Right renal cortex interstitium (tissue), 3 donors: ENCODE measurements at places on chromosomes 4 and X. TPM values are rescaled to one million over a fixed set of nuclear protein-coding genes. Genes with fewer than 3 reads are reported as not detected.

DNA sequence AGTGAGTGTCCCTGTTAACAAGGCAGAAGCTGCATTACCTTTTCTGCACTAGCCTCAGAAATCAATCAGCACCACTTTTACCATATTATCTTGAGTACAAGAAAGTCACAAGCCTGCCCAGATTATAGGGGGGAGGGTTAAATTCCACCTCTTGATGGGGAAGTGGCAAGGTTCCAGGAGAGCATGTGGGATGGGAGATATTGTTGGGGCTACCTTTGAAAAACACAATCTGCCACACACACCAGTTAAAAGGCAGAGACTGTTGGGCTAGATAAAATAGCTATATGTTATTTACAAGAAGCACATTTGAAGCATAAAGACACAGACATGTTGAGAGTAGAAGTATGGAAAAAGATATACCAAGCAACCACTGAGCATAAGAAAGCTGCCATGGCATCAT is 6.6 kb upstream of the AVPR2 start:
- DNase-seq, result no peak

DNA sequence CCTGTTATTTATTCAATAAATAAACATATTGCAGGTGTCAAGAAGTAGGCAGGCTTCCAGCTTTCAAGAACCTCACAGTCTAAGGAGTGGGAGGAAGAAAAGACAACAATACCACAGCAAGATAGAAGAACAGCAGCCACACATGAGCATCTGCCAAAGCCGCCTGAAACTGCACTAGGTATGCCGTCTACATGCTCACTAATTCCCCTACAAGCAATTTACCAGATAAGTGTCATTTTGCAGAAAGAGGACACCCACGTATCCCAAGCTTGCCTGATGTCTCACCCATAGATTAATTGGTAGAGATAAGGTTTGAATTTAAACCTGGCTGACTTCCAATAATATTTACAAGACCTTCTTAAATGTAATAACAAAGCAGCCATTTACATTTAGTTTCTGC is 439.4 kb upstream of the CPEB2 start:
- no peak for DNase-seq

PNCK gene
- 4.8 TPM for polyA plus RNA-seq

GRCh38 chr4:125334926-125335325 is 20.2 kb downstream of the FAT4 start:
- no peak for DNase-seq

GRCh38 chrX:91137883-91138282 is 296.8 kb upstream of the PABPC5 start:
- peak; percentile 30 for DNase-seq

- DNase-seq, result no peak
Observed at GRCh38 chrX:118507766-118508165, 12.2 kb downstream of the DOCK11 start.

GRCh38 chr4:40214661-40215418 is 18.0 kb downstream of the RHOH start:
- DNase-seq, result no peak

GRCh38 chrX:110561034-110561433 is 202.4 kb downstream of the RTL9 start:
- no peak for DNase-seq

DNA sequence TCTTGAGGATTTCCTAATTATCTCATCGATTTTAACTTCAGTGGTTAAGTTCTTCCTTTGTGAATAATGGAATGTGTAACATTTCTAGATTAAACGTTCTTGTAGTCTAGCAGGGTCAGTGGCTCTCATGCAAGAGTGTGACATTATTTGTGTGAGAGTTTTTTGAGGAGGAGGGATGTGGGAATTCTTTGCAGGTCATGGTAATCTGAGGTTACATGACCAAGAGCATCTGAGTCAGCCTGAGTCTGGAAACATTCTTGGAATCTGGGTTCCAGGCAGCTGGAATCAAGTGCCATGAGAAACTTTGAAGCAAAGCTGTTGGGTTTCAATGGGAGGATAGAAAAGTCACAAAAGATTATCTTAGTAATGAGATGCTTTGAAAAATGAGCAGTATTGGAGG is 49.5 kb downstream of the GK start:
- DNase-seq, result no peak

DNA sequence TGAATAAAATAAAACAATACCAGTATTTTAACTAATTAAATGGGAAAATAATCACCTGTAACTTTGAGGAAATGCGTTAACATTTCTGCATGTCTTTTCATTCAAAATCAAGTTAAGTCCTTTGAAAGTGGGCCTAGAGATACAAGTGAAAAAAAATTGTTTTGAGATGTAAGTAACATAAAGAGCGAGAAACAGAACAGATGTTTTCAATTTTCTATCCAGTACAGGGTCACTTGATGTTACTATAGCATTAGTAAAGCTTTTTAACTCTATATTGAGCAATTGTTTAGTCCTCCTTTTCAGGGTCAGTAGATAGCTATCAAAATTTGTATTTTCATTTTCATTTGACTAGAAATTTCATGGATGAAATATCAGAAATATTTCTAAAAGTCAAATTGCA is 761.4 kb downstream of the CCSER1 start:
- DNase-seq, result no peak

GRCh38 chr4:160353548-160353947 is 1250.7 kb downstream of the RAPGEF2 start:
- no peak for DNase-seq

- no peak for DNase-seq
Observed at GRCh38 chrX:39115166-39115565, 313.9 kb downstream of the MID1IP1 start.

GRCh38 chr4:27946799-27947198 is 1086.2 kb downstream of the STIM2 start:
- DNase-seq, result no peak

GRCh38 chr4:100690812-100691211 is 173.0 kb upstream of the EMCN start:
- DNase-seq, result no peak

DNA sequence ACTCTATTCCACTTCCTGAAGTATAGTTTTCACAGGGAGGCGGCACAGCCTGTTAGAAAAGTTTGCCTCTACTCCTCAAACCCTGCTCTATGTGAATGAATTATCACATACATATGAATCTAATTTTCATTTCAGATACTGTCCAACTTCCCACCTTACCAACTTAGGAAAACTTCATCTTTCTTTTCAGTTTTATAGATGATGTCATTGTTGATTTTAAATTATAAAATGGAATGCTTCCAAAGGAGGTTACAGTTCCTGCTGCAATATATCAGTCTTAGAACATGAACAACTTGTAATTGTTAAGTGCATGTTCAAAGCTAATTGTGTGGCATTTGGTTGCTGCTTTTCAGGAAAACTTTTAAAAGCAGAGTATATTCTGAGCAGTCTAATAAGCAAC is 92.4 kb downstream of the NEUROG2 start:
- no peak for DNase-seq

GRCh38 chr4:118783887-118784286 is 52.0 kb downstream of the SEC24D start:
- no peak for DNase-seq

SLC34A2 gene
- polyA plus RNA-seq, result 24.1 TPM

PNMA6A gene
- 9.9 TPM for polyA plus RNA-seq

DNA sequence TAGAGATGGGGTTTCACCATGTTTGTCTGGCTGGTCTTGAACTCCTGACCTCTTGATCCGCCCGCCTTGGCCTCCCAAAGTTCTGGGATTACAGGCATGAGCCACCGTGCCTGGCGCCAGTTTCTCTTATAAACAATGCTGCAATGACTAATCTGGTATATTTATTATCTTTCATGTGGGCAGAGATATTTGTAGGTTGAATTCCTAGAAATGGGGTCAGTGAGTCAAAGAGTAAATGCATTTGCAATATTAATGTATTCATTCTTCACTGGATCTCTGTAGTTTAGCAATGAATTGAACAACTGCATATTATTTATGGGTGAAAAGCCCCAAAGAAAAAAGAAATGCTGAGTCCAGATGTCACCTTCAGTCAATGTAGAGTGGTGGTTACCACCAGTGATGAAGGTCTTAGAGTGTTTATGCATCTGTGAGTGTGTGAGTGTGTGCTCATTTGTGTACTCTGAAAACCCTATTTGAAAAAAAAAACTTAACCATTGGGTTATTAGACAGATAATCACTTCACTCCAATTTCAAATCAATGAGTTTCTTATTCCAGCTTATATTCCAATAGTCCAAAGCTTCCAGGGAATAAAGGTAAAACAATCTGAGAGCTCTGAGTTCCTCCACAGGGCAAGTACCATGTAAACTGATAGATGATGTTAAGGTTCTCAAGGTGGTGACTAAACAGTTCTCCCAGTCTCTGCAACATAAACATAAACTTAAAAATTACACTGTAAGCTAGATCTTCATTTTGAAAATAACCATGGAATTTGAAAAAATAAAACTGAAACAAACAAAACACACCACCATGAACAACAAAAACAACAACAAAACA is 22.6 kb upstream of the CD38 start:
- no peak for DNase-seq

GRCh38 chr4:145670422-145670821 is 9.5 kb upstream of the C4orf51 start:
- DNase-seq, result no peak

GPC4 gene
- 23.4 TPM for polyA plus RNA-seq

DNA sequence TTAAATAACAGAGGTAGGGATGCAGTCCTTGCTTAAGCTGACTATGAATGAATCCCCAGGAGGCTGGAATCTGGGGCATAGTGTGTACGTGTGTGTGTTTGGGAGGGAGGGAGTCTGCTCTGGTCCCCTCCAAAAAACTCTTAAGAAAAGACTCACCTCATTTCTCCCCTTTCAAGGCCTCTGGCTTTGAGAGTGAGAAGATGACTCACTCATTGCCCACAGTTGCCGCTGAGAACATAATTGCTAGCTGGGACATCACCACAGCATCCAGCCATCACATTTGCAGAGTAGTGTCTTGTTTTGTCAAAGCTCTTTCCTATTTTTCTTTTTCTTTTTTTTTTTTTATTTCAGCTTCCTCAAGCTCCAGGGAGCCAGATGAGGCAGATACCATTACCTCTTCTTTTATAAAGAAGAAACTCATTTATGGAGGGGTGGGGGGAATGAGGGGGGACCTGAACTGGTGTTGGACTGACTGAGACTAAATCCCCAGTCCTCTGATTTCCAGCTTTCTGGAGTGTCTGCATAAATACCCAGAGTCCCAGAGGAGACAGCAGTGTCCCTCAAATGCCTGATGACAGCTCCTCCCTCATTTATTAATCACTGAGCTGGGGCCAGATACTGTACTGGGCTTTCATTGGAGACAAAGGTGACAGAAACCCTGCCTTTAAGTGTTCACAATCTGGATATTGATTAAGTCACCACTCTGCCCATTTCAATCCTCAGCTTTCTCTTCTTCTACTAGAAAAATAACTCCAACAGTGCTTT is 61.9 kb upstream of the LAS1L start:
- DNase-seq, result no peak

CTBP1 gene
- polyA plus RNA-seq, result 118 TPM

- no peak for DNase-seq
Observed at GRCh38 chrX:37763400-37763799, 16.5 kb upstream of the CYBB start.

DNA sequence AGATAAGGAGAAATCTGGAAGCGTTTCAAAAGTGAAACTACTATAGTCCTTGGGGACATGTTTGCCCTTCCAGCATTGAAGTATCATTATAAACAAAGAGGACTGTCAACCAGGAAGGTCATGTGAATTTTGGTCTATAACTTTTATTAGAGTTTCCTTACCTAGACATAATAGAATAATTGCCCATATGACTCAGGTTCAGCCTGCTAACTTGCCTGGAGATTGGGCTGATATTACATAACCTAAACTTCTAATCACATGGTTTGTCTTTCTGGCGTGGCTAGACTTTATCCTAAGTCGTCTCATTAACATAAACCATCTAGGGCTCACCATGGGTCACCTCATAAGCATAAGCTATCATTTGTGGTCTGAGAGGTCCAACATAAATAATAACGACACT is 775.9 kb downstream of the CENPC start:
- no peak for DNase-seq

DNA sequence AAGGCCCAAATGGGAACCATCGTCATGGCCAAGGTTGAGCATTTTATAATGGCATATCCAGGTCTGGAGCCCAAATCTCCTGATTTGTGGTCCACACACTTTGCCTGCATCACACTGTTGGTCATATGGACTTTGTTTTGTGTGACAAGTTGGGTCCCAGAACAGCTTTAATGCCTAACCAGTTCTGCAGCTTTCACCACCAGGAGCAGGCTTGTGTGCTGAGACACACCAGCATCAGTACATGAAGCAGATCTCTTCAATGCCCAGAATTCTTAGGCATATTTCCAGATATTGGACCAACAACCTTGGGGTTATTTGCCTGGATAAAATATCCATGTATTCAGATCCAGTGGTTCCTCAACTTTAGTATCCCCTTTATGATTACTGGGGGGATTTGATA is 371.3 kb downstream of the FBXW7 start:
- DNase-seq, result no peak

SSX3 gene
- polyA plus RNA-seq, result not detected

GRCh38 chrX:23822397-23822796 is 39.4 kb downstream of the SAT1 start:
- no peak for DNase-seq

ANKRD50 gene
- 40.5 TPM for polyA plus RNA-seq

NHSL2 gene
- polyA plus RNA-seq, result 8.6 TPM

OPRPN gene
- polyA plus RNA-seq, result not detected

ZNF41 gene
- 13.6 TPM for polyA plus RNA-seq

- DNase-seq, result no peak
Observed at GRCh38 chr4:172785613-172786012, 383.0 kb upstream of the GALNT7 start.

TMPRSS11F gene
- not detected for polyA plus RNA-seq

KCNE5 gene
- polyA plus RNA-seq, result 4.9 TPM

DNA sequence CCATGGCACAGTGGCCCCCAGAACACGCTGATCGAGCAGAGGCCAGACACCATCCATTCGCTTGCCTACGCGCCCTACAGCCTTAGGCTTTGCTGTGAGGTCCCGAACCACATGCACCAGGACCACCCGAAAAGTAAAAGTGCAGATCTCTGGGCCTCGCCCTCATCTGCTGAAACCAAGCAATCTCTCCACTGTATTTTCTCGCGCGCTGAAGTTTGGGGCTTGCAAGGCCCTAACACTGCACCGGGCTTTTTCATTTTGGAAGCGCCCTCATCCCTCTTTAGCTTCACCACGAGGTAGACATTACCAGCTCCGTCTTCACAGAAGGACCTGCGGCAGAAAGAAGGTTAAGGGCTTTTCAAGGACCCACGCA is 21.2 kb downstream of the NKX3-2 start:
- DNase-seq, result no peak

MTMR1 gene
- polyA plus RNA-seq, result 24.7 TPM

GRCh38 chrX:7110821-7111276 is 36.7 kb upstream of the STS start:
- DNase-seq, result no peak

SLC10A6 gene
- 0.14 TPM for polyA plus RNA-seq

DNA sequence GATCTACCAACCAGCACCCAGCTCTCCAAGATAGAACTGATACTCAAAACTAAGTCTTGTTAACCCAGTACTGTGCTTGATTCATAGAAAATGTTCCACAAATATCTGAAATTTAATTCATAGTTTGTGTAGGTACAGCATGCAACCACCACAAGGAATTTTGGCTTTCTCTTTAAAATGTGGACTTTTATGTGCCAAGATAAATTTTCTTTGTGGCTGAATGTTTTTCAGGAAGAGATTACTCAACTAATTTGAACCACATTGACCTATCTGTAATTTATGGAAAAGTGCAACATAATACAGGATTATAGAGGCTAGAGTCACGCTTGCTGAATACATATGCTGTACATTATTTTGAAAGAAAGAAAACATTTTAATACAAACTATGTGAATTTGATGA is 730.8 kb downstream of the IL1RAPL1 start:
- DNase-seq, result no peak

FAM241A gene
- 1.6 TPM for polyA plus RNA-seq

GJB1 gene
- 54.0 TPM for polyA plus RNA-seq

GRCh38 chr4:140719022-140719421 is 37.2 kb downstream of the TBC1D9 start:
- DNase-seq, result no peak
